ENCODE measurements at places on chromosomes 5 and 9.
A peak's percentile ranks its signal among the peaks of the same experiment; 100 is the strongest.

- no peak for DNase-seq
Measured at GRCh38 chr9:127107171-127107928, 15.1 kb downstream of the ANGPTL2 start.

DNA sequence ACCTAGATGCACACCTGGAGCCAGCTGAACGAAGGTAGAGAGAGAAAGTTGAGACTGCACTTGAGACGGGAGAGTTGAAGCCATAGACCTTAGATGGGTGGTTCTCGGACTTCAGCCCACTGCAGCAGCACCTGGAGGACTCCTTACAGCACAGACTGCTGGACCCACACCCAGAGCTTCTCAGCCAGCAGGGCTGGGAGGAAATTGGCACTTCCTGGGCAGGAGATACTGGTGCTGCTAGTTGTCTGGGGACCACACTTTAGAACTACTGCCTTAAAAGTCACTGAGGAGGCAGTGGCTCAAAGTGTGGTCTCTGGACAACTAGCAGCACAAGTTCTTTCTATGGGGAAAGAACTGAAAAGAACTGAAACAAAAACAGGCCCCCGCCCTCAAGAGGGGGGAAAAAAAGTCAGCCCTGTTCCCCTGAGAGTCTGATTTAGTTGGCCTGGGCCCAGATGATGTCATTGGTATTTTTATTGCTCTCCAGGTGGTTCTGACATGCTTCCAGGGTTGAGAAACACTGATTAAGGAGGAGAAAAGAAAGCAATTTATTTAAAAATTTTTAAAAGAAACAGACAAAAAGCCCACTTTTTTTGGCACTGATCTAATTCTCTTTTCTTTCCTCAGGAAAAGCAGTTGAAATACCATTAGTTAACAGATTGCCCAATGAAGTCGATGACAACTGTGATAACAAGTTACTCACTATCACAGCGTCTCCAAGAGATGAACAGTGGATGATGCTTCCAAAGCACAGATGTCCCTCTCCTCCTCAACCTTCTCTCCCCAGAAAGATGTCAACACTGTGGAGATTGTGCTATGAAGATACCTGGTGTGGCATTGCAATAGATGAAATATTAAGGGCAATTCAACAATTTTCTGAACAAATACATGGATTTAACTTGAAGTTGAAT is 73.6 kb upstream of the ADAMTS16 start:
- no peak for DNase-seq

DNA sequence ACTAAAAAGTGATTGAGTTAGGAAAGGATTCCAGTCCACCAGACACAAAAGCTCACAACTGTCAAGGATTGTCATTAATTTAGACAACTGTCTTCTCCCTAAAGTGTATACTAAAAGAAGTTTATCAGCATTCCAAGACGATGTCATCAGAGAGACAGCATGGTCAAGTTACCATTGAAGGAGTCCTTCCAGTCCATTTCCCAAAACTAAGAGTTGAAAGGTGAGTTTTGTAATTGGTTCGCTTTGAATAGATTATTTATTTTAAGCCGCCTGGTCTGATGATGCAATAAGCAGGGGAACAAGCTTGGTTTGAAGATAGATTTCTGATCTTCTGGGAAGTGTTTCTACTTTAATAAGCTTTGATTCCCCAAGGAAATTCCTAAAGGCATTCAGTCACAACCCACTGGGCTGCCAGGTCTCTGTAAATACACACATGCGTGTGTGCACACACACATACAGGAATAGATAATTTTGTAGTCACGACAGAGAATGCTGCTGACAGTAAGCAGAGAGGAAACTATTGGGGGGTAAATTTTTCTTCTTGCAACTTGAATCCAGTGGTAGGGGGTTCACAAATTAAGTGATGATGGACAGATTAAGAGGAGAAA is 234.8 kb downstream of the PIK3R1 start:
- DNase-seq: no peak

DNA sequence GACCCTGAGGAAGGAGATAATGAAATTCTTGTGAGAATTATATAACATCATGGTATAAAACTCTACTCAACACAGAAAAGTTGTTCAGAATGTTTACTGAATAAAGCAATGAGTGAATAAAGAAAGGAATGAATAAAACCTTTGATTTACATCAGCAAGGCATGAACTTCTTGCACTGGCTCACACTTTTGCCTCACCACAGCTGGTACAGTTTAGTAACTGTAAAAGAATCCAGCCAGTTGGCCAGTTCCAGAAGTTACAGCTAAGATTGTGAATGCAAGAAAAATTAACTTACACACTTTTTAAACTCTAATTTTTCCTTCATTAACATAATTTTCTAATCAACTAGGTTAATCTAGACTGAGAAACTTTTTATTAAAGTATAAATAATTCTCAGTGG is 490.9 kb downstream of the NFIB start:
- DNase-seq: no peak

- peak; percentile 60 for DNase-seq
Measured at GRCh38 chr5:171450423-171451331, 31.2 kb downstream of the FGF18 start.

DNA sequence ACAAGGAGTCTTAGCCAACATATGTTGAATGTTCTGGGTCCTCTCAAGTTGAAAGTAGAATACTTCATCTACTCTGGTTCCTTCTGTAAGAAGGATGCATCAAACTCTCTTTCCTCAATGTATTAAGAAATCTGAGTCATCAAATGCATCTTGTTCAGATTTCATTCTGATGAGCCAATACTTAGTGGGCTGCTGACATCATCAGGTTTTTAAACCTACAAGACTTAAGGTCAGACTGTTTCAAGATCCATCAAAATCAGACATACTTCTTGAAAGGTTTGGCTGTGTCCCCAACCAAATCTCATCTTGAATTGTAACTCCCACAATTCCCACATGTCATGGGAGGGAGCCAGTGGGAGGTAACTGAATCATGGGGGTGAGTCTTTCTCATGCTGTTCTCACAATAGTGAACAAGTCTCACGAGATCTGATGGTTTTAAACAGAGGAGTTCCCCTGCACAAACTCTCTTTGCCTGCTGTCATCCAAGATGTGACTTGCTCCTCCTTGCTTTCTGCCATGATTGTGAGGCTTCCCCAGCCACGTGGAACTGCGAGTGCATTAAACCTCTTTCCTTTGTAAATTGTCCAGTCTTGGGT is 168.8 kb downstream of the RAPGEF6 start:
- DNase-seq: peak; percentile 34

GRCh38 chr9:107635803-107636174 is 146.2 kb upstream of the KLF4 start:
- DNase-seq: no peak

- no peak for DNase-seq
Measured at GRCh38 chr5:139723986-139724587, 71.5 kb upstream of the PSD2 start.

GRCh38 chr5:6576861-6577501 is 55.9 kb downstream of the NSUN2 start:
- peak; percentile 40 for DNase-seq

GRCh38 chr9:77945798-77946197 is 85.8 kb downstream of the GNAQ start:
- DNase-seq: no peak

DNA sequence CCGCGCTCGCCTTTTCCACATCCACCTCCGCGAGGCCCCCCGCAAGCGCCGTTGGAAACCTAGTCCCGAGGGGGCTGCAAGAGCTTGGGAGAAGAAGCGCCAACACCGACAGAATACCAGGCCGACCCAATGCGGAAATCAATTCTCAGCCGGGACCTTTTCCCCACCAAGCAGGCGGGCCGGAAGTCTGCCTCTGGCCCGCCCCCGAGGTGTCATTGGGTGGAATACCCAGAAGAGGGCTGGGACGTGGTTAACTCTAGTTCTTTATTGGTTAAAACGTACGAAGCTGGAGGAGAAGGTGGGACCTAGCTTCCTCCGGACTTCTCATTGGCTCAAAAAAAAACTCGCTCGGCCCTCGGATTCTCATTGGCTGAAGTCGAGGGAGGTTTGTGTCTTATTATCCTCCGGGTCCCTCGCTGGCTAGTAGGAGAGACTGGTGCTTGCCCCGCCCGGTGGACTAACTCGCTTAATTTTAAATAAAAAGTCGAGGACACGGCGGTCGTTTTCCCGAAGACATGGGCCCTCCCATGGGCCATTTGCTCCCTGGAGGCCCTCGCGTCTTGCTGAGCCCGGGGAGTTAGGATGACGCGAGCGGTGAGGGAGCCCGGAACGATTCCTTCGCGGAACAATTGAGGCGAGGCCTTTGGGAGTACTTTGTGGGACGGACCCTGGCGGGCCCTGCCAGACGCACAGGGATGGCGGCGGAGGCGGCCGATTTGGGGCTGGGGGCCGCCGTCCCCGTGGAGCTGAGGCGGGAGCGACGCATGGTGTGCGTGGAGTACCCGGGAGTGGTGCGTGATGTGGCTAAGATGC is at the start of gene GTF3C5:
TSS of gene GTF3C5 (plus strand) at position 681 of the 813 bp plus-strand sequence. CDS start at position 696, 15 bp downstream.
- DNase-seq: peak; percentile 99

DNA sequence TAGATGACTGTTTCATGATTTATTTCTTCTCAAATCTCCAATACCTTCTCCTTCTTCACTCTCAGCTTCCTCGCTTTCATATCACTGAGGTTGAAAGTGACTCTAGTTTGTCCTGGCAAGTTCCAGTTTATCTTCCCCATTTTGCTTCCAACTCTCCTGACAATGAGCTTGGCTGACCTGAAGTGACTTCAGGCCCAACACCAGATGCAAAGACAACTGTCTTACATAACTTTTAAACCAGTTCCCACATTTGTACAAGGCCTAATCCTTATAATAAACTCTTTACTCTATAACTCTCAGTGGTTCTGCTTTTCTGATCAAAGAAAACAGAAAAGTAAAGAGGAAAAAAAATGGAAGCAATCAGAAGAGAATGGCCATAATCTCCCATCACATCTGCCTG is 22.0 kb downstream of the GNG10 start:
- DNase-seq: no peak

DNA sequence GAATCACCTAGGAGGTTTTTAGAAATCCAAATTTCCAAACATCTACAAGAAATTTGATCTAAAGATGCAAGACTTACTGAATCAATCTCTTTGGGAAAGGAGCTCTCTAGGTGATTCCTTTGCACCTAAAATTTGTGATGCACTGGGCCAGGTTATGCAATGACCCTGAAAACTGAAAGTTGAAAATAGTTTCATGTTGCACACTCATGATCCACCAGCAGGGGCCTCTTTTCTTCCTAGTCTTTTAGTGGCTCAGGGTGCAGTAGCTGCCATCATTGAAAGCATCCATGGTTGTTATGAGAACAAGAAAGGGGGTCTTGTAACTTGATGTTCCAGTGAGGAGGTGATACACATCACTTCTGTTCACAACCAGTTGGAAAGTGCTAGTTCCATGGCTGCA is 486.8 kb downstream of the PSAT1 start:
- no peak for DNase-seq

DNA sequence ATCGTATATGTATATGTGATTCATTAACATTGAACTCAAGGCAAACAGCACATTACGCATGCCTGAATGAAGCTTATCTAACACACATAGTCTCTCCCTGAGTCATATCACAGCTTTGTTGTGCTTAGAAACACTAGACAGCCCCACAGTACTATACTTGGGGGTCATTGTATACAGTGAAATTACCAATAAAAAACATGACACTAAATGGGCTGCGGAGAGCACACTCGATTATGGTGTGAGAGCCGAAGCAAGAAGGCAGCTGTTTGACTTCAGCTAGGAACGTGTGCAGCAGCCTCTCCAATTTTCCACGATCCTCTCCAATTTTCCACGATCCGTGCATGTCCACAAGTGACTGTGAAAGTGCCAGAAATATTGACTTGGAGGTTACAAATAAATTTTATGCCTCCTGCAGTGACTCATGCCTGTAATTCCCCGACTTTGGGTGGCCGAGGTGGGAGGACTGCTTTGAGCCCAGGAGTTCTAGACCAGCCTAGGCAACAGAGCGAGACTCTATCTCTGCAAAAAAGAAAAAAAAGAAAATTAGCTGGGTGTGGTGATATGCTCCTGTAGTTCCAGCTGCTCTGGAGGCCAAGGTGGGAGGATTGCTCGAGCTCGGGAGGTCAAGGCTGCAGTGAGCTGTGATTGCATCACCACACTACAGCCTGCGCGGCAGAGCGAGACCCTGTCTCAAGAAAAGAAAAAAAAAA is 102.4 kb downstream of the DAPK1 start:
- DNase-seq: peak; percentile 72

- no peak for DNase-seq
Measured at GRCh38 chr5:122469384-122469919, 157.4 kb downstream of the SNCAIP start.

GRCh38 chr5:172502969-172503368 is 48.6 kb upstream of the SH3PXD2B start:
- no peak for DNase-seq

- no peak for DNase-seq
Measured at GRCh38 chr5:80002677-80003076, 11.6 kb upstream of the MTX3 start.

DNA sequence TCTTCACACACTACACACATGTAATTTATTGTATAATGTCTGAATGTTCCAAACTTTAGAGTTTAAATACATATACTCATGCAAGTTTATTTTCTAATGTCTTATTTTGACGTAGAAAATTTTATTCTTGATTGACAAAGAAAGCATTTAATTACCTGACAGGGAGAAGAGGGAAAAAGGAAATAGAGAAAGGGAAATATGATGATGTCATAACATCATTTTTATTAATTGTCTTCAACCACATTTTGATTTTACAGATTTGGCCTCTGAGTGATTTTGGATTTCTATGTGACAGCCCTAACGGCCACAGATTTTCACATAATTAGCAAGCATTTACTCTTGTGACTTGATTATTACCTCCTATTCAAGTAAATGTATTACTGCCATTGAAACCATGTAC is 106.1 kb upstream of the FSTL4 start:
- DNase-seq: no peak
